Osteocyte (in vitro differentiated cells): ENCODE measurements at places on chromosomes 12 and 14. TPM values are rescaled to one million over a fixed set of nuclear protein-coding genes. Genes with fewer than 3 reads are reported as not detected.

TEX22 gene
- 3.1 and 4.9 TPM in 2 replicates for total RNA-seq

DIABLO gene
- 51.5 and 61.1 TPM in 2 replicates for total RNA-seq

DNA sequence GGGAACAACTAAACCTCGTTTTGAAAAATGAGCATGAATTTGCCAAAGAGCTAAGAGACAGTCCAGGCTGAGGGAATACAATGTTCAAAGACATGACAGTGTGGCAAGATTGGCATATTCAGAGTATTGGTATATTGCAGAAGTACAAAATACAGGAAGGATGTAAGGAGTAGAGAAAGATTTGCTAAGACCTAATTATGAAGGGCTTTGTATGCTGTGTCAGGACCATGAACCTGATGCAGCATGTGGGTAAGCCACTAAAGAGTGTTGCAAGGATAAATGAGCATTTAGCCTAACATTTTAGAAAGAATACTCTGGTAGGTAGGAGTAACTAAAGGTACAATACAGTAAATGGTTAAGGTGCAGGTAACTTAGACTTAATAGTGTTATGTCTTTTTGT is 65.1 kb downstream of the KTN1 start:
- DNase-seq = no peak

- DNase-seq = no peak
Measured at GRCh38 chr12:47408171-47408871, 297.5 kb downstream of the RPAP3 start.

- no peak for DNase-seq
Measured at GRCh38 chr12:58925111-58925611, 4.9 kb upstream of the LRIG3 start.

DNA sequence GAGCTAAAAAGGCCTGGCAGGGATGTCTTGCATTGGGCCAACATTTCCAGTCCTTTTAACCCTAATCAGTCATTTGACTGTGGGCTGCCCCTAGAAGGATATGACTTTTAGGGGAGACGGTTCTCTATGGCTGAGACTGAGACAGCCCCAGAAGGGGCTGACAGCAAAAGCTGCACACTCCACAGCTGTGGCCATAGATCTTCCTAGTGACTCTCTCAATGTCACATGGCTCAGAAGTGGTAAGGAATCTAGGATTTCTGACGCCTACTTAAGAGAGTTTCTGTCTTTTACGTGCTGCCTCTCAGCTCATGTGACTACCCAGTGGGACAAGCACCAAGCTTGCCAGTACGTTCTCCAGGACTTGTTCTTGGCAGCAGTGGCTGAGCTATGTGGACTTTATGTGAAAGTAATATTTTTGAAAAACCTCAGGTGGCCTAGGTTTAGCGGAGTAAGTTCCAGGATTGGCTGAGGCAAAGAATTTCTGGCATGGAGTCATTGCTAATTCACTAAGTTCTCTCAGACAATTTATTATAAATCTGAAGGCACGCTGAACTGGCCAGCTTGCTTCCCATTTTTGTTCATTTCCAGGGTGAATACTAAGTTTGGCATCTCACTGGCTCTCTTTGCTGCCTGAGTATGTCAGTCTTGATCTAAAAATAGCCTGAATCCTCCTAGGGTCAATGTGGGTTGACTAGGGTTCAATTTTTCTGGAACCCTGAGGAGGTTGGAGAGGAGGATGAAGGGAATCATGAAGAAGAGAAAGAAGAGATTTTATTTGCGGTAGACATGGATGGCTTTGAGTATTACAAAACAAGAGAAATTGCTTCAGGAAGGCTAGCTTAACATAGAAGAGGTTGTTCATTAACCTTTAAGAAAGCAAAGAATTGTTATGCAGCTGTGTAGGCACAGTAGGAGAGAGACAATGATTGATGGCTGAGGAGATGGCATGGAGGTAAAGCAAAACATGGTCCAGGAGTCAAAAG is 271.8 kb downstream of the AEBP2 start:
- no peak for DNase-seq

DNA sequence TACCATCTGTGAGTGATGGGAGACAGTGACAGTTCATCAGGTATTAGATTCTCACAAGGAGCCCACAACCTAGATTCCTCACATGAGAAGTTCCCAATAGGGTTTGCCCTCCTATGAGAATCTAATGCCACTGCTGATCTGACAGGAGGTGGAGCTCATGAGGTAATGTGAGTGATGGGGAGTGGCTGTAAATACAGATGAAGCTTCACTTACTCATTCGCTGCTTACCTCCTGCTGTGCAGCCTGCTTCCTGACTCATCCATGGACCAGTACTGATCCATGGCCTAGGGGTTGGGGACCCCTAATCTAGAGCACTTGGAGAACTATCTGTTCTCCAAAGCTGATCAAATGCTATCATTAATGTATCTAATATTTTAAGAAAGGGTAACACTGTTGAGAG is 17.7 kb downstream of the CLEC2D start:
- DNase-seq = no peak
